ENCODE measurements at places on chromosomes 16 and 17.

GRCh38 chr17:16661217-16661616, 7.6 kb upstream of the ZNF624 start:
- no peak for DNase-seq

DNA sequence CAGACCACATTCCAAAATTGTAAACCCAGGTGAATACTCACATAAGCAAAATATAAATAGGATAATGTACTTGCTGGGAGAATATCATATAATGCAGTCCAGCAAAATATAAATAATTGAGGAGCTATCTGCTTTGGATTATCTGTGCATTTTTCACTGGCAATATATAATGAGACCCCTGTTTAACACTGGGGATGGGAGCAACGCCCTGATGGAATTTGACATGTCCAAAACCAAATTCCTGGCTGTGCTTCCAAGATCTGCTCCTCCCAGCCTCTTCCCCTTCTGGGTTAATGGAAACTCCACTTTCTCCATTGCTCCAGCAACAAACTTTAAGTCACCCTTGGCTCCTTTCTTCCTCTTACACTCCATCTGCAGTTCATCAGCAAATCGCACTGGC, 35.5 kb upstream of the HLF start:
- DNase-seq: no peak

DNA sequence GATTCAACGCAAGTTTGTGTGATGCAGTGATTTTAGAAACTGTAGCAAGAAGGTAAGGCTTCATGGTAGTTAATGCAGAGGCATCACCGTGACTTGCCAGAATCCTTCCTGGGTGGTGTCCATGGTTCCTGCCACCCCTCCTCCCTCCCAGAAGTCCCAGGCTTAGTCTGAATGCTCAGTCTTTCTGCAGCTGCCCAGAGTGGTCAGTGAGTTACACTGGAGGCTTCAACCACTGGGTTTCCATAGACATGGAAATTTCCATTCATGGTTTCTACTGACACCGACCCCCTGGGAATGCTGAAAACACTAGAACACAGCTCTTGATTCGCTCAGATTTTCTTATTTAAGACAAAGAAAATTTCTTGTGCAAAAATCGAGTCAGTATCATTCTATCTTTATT, 159.4 kb upstream of the HSBP1 start:
- DNase-seq: no peak

DNA sequence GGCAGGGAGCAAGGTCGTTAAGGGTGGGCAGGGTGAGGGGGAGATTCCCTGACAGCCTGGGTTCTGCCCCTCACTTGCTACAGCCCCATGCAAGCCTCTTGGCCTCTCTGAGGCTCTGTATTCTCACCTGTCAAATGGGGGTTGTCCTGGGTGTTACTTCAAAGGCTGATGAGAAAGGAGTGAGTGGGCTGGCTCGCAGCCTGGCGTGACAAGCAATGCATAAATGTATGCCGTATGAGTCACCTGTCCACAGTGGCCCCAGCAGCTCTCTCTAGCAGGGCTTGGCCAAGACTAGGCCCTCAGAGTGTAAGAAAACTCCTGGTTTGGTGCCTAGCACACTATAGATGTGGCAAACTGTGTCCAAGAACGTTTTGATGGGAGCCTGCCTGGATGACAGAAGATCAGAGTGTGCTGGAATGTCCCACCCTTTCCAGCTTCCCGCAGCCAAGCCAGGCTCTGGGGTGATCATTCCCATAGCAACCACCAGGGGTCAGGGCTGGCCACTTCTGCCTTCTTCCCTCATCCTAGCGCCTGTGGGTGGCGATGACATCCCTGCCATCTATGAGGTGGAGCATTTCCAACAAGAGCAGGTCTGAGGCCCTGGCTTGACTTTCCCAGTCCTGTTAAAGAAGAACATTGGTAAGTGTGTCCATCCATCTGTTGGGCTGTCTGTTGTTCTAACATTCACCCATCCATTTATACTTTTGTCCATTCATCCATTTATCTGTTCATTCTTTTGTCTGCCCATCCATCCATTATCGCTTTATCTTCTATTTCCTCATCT, 37.2 kb upstream of the ADGRG1 start:
- DNase-seq: peak; percentile 66

DNA sequence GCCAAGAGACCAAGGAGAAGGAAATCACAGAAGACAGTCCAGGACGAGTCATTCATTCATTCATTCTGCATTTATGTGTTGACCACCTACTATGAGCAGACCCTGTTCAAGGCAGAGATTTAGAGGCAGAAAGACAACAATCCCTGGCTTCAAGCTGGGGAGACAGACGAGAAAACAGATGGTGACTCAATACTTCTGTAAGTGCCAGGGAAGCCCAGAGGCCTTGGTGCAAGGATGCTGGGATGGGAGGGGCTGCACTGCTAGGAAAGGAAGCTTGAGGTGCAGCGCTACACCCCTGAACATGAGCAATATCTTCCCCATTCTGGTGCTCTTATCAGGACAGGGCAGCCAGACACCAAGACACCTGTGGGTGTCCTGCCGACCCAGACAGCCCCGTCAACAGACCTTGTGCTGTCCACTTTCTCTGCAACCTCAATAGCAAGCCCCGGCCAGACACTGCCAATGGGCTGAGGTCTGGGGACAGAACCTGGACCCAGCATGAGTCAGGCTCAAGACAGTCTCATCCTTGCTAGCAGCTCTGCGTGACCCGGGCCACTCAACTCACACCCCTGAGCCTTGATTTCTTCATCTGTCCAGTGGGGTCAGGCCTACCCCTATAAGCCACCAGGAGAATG, 163.5 kb downstream of the COPRS start:
- no peak for DNase-seq

DNA sequence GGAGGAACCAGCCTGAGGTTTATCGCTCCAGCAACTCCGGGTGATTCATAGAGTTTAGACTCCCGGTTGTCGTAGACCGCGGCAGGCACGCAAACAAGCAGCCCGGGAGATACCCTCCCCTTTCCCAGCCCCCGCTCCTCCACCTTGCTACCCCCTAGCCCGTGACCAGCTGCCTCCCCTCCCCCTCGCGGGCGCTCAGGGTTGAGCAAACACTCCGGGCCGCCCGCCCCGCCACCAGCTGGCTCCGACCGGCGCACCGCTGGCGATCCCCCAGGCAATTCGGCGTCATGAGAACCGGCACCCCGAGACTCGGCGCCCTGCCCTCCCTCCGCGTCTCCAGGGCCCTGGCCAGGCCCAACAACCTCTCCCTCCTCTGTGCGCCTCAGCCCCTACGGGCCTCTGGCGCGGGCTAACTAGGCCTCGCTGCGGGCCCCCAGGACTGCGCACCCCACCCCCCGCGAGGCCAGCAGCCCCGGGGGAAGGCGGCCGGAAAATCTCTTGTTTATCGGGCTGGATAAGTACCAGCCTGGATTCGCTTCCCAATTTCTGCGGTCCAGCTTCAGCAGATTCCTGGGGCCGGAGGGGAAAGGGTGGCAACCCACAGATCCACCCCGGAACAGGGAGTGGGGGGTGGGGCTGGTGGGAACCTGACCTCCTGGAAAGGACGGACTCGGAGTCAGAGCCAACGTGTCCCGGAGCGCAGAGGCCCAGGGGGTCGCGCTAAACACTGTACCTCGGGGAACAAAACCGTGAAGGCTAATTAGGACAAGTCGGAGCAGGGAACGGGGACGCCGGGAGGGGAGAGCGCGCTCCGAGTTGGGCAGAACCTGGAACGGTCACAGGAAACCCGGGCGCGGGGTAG, 951 bp upstream of the GPRC5C start:
- no peak for DNase-seq

GRCh38 chr17:17029938-17030337, 12.3 kb upstream of the MPRIP start:
- no peak for DNase-seq

DNA sequence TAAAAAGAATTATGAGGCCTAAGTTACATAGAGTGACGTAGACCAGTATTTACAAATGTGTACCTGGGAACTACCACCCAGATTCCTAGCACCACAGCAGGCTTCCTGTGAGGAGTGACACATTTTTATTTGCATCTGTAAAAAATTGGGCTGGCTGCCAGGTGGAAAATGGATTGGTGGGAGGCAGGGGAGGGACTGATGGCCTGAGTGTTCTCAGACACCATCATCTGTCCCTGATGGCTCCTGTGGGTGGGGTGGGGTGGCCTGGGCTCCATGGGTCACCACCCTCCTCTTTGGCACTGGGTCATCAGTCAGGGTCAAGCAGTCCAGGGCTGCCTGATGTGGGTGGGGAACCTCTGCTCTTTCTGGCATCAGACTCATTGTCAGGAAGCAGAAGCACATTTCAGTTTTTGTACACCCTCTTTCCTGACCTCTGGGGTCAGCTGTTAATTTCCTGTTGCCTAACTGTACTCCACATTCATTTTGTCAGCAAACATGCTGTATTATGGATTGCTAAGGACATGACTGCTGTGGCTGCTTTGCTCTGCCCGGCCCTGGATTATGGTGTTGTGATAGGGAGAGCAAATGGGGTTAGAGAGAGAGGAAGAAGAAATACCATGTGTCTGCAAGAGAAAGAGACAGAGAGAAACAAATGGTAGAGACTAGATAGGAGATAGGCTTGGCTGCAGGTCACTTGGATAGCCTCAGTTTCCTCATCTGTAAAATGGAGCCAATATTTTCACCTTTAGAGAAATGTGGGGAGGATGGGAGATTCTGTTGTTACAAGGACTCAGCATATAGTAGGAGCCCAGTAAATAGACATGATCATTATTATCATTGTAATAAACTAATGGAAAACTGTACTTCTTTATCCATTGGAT, 11.6 kb upstream of the MFAP4 start:
- no peak for DNase-seq

DNA sequence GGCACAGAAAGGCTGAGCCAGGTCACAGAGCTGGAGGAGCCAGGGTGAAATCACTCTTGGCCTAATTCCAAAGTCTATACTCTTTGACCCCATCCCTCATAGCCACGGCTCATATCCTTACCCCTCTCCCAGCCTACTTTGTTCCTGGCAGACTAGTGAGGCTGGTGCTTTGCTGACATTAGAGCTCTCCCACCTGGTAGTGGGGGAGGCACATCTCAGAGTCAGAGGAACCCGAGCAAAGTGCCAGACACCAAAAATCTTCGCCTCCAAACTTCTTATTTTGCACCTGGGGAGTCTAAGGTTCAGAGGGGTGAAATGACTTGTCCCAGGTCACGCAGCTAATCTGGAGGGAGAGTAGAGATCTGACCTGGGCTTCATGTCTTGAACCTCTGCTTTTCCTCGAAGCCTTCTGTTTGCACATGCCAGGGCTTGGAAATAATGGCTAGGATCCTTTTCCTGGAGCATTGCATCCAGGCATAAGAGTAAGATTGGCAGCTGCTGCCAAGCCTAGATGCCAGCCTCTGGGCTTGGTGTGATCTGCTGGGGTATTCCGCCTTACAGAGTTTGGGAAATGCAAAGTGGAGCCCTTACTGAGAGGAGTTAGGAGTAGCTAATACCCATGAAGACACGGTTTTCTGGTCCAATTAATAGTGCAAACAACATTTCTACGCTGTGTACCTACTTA, 126.9 kb downstream of the SPACA3 start:
- no peak for DNase-seq

DNA sequence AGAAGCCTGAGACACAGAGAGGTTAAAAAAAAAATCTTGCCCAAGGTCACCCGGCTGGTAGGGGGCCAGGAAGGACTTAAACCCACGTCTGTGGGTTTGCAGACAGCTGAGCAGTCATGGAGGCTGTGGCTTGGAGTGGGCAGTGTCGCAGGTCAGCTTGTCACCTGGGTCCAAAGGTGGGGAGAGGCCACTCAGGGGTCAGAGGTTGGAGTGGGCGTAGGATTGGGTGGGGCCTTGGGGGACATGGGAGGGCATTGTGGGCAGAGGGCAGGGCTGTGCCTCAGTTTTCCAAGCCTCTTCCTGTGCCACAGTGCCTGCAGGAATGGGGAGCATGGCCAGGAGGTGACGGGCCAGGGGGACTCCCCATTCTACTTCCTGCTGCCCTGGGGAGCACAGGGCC, 2.0 kb upstream of the NDRG4 start:
- no peak for DNase-seq

- no peak for DNase-seq
Observed at GRCh38 chr17:82808921-82809905, 30.6 kb downstream of the ZNF750 start.

- DNase-seq: no peak
Observed at GRCh38 chr17:55584055-55584685, 72.9 kb upstream of the SMIM36 start.

DNA sequence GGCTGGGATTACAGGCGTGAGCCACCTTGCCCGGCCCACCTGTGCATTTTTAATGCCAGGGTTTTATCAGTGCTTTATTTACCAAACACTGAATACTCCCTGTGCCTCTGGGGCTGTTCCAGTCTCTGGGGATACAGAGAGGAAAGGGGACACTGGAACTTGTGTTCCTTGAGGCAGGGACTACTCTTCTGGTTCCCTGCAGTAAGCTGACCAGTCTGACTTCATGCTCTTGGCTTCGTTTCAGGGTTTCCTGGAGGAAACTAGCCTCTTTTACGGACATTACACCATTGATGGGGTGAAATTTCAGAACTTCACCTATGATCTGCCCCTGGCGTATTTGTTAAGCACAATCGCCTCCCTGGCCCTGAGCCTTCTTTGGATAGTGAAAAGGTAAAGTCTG, 37.4 kb upstream of the COQ7 start:
- DNase-seq: no peak

GRCh38 chr16:21274172-21274726, 3.8 kb downstream of the CRYM start:
- DNase-seq: no peak

Data from activated naive CD4-positive, alpha-beta T cell treated with anti-CD3 and anti-CD28 coated beads, Interleukin-2, amount 50 U/mL, for 16 hours (primary cell).